Tongue (tissue), 3 donors: ENCODE measurements at places on chromosomes 6 and 20. TPM values are rescaled to one million over a fixed set of nuclear protein-coding genes. Genes with fewer than 3 reads are reported as not detected.

Gene DEFB113
- total RNA-seq = not detected

Gene ANGPT4
- total RNA-seq = not detected

Gene PCK1
- 0.72 TPM for total RNA-seq

Gene PDE7B
- total RNA-seq = 14.6 TPM

Gene GNRH2
- total RNA-seq = not detected

Gene PXDC1
- 32.5 TPM for total RNA-seq

Gene SDCBP2
- total RNA-seq = 3.6 TPM

Gene FABP7
- 4.8 TPM for total RNA-seq

Gene NFATC2
- total RNA-seq = 9.6 TPM

Gene PNLDC1
- 0.82 TPM for total RNA-seq

DNA sequence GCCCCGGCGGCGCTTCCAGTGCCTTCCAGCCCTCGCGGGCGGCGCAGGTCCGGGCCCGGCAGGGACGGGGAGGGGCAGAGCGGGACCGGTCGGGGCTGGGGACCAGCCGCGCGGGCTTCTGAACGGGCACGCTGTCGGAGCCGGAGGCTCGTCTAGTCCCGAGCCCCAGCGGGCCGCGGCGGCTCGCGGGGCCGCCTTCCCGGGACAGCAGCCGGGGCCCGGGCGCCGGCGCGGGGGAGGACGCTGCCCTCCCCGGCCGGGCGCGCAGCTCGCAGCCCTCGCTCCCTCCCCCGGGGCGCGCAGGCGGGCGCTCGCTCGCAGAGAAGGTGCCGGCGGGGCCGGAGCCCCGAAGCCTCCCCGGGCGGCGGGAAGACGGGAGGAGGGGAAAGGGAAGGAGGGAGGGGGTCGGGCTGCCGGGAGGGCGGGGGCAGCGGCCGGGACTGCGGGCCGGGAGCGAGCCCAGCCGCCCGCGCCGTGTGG is 696 bp upstream of the SIRPA start:
- DNase-seq = peak; percentile 74

DNA sequence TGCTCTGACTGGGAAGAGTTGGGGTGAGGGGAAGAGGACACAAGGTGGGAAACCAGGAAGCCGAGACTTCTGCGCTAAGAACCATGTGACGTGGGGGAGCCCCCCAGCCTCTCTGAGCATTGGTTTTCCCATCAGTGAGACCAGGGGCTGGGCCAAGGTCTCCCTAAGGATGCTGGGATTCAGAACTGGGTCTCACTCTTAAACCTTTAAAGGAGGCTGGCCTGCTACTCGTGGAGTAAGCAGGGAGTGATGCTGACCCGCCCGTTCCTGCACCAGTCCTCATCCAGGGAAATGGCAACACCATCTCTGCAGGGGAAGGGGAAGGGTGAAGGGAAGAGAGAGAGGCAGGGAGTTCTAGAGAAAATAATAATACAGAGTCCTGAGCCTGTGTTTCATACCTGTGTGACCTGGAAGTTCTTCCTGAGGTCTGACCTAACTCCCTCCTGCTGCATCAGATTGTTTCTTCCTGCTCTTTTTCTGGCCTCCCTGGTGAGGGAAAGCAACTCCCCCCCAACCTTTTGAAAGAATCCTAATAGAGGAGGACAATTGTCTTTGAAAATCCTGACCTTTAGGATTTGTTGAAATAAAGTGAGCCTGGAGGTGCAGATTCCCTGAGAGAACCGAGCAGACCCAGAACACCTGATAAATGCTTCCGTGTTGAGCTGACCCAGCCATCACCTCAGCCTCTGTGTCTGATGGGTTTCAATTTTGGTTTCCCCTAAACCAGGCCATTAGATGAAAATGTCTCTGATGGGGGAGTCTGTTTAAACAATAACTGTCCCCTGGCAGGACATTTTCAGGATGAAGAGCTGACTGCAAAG is 3.0 kb upstream of the GRM4 start:
- DNase-seq = no peak

DNA sequence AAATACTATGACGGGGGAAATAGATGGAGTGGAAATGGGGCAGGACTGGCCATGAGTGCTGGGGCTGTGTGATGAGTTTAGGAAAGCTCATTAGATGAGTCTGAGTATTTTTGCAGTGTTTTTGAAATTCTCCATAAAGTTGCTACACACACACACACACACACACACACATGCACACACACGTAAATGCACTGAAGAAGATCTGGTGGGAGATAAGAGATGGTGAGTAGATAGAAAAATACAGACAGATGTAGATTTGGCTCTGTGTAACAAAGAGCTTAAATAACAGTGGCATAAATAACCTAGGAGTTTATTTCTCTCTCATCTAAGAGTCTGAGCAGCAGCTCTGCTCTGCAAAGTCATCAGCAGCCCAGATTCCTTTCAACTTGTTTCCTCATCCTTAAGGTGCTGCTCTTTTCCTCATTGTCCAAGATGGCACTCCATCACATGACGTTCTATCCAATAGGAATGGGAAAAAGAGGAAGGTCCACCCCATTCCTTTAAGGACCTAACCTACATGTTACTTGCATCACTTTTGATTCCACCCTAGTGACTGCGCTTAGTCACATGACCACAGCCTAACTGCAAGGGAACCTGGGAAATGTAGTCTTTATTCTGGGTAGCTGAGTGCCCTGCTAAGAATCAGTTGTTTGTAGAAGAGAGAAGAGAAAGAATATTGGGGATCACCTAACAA is 76.4 kb downstream of the EYA2 start:
- DNase-seq = peak; percentile 49

DNA sequence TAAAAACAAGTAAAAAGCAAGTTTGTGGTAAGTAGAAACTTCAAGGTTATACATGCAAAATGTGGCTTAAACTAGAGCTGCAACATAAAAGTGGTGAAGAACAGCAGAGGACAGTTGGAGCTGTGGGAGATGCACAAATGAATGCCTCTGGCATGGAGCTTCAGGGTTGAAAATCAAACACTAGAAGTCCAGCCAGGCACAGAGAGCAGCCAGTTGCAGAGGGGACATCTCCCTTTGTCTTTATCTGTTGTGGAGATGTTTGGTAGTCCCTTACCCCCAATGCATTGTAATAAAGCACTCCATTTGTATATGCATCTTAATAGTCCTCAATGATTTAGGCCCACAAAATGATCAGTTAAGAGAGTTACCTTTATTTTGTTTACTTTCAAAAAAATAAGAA is 73.1 kb upstream of the C20orf144 start:
- DNase-seq = no peak

GRCh38 chr6:26094036-26094435 is 6.8 kb downstream of the HFE start:
- no peak for DNase-seq

DNA sequence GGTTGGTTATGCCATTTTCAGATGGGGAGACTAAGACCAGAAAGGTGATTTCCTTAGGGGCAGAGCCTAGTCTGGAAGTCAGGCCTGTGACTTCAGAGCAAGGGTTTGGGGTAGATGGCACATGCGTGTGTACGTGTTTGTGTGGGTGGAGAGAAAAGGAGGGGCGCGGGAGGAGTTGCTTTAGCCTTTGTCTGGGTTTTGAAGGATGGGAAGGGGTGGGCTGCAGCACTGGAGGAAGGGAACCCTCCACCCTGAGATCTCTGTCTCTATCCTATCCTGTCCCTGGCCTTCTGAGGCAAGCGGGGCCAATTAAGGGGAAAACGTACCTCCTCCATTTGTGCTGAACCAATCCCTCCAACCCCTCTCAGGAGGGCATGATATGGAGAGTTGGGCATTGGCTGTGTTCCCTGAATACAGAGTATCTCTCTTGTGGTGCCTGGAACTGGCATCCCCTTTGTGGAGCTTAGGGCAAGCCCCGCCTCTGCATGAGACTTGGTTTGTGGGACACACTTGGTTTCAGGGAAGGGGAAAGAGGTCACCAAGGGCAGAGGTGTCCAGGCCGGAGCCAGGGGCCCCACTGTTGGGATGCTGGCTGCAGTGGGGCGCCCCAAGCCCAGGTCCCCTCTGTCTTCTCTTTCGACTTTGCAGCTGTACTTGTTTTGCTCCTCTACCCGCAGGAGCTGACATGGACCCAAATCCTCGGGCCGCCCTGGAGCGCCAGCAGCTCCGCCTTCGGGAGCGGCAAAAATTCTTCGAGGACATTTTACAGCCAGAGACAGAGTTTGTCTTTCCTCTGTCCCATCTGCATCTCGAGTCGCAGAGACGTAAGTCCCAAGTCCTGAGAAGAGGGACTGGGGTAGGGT is at the start of gene DBNDD2:
TSS of gene DBNDD2 (plus strand) at position 507 of the 863 bp plus-strand sequence. CDS start at position 686, 179 bp downstream.
- DNase-seq = no peak

DNA sequence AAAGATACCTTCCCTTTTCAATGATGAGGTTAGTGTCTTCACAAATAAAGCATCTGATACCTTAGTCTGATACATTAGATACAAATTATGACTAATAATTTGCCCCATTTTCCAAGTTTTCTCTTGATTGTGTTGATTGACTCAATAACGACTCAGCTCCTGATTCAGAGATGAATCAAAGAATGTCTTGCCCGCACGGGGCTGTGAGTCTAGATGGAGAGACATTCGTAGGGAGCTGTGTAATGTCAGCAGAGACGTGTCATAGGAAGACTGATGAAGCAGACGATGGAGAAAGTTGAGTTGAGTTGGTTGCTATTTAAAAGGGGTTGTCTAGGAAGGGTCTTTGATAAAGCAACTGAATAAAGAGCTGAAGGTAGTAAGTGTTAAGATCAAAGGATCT is 78.2 kb downstream of the TSHZ2 start:
- no peak for DNase-seq

GRCh38 chr6:98769546-98769945 is 64.8 kb upstream of the POU3F2 start:
- no peak for DNase-seq

GRCh38 chr20:1441133-1441532 is 25.5 kb downstream of the NSFL1C start:
- no peak for DNase-seq

GRCh38 chr6:1311400-1312202 is at the start of gene FOXQ1:
Gene FOXQ1, plus strand, starts transcription at chr6:1312098. Its CDS starts 607 bp downstream, at chr6:1312705.
- DNase-seq = peak; percentile 80

DNA sequence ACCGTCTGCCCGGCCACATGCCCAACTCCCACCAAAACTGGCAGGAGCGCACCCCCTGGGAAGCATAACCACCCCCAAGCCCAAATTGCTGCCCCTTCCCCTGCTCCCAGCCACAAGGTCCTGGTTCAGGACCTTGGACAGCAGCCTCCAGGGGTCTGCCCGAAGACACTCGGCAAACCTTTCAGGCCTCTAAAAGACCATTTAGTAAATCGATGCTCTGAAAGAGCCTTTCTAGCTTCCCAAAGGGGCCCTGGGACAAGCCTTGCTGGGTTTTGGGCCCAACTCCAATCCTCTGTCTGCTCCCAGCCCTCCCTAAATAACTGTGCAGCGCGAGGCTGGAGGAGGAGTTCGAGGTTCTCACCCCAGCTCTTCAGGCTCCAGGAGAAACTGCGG is 30.5 kb downstream of the GRM4 start:
- DNase-seq = peak; percentile 79
